ENCODE measurements at places on chromosomes 6 and 20. TPM values are rescaled to one million over a fixed set of nuclear protein-coding genes. Genes with fewer than 3 reads are reported as not detected.

KCNQ2 gene
- not detected for total RNA-seq

DNA sequence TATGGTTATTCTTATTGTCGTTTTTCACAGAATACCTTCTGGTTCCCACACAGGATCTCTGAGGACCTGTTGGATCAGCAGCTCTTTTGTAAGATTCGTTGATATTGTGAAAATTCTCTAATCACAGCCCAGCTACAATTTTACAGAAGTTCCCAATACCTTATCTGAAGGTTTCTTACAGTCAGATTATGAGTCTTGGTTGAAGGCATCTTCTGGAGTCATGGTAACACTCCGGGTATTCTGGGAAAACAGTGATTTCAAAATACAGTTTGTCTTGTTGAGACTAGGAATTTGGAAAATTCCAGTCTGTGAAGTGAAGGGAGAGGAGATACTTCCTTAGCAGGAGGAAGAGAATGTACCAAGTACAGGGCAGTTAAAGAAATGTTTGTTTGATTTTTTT, 22.2 kb upstream of the HLA-C start:
- no peak for DNase-seq

NKX2-2 gene
- total RNA-seq, result not detected

RAMACL gene
- total RNA-seq, result 0.83 TPM

- DNase-seq, result no peak
Measured at GRCh38 chr6:133895573-133896343, 6.8 kb downstream of the TCF21 start.

PHACTR1 gene
- 0.33 TPM for total RNA-seq

OTOR gene
- not detected for total RNA-seq

GRCh38 chr6:106359959-106360409, 533 bp upstream of the CRYBG1 start:
- no peak for DNase-seq

VSX1 gene
- total RNA-seq, result not detected

DNA sequence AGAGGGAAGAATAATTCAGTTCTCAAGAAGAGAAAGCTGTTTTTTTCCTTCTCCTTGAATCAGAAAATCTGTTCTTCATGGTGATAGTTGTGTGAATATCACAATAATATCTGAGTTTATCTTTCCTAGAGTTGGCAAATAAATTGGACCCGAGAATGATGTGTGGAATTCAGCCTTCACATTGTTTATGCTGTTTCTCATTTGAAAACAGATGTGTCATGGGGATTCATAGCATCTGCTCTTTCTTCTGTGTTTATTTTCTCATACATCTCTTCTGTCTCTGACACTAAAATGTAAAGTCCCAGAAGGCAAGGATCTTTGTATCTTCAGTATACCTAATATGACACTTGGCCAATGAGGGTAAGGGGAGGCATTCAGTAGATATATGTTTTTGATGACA, 103.6 kb upstream of the SGK1 start:
- no peak for DNase-seq

DNA sequence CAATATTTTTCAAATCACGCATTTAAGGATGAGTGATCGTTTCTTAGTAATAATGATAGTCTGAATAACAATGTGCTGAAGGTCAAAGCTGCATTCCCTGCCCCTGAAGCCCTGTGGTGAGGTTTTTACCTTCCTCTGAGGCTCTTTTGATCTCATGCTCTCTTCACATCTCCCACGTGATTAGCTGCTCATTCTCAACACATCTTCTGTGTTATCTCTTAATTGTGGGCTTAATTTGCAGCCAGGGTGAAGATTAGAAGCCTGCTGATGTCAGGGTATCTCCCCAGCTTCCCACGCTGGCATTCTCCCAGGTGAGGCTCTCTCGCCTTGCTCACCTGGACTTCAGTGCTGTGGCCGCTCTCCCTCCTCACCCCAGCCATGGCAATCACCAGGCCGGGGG, 109.7 kb upstream of the FOXQ1 start:
- DNase-seq, result no peak

SLC17A1 gene
- total RNA-seq, result not detected

EYA4 gene
- not detected for total RNA-seq

- no peak for DNase-seq
Measured at GRCh38 chr6:20998748-20999448, 464.6 kb downstream of the CDKAL1 start.

GRCh38 chr6:15252195-15252594, 6.3 kb downstream of the JARID2 start:
- no peak for DNase-seq

MTG2 gene
- 38.6 TPM for total RNA-seq

IL17F gene
- not detected for total RNA-seq

DNA sequence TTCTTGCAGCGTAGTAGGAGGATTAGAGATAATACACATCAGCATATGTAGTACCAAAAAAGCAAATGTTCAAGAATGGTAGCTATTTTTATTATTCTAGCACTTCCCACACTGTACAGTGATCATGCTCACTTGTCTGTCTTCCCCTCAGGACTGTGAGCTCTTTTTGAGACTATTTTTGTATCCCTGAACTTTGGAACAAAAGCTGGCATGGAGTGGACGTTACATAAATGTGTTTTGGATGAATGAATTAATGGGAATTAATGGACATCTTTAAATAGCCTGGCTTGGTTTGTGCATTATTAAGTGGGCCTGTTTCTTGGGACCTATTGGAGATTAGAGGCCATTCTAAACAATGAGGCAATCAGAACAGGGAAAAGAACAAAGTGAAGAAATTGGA, 243.7 kb downstream of the CD83 start:
- DNase-seq, result no peak
